Stimulated activated CD8-positive, alpha-beta memory T cell treated with anti-CD3 and anti-CD28 coated beads, Interleukin-7, amount 100 ng/mL, for 1 hour (primary cell): ENCODE measurements at places on chromosomes 1 and 21.

- no peak for DNase-seq
Measured at GRCh38 chr1:39676948-39677548, 5.1 kb upstream of the NT5C1A start.

DNA sequence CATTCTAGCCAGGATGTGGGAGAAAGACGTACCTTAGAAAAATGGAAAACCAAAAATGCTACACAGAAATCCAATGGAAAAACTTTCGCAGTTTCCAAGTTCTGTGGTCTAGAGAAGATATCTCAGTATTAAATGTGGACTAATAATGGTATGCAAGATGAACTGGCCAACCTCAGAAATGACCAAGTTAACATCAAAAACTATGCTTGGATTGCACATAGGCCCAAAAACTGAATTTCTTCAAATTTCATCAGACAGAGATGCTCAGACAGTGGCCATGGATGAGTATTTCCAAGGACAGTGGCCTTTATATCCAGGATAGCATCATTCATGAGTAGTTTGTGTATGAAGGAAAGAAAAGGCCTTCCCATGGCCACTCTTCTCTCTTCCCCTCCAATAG lies 132.2 kb downstream of the TIAM1 start:
- DNase-seq = no peak

GRCh38 chr1:112614460-112615065 lies 4.4 kb downstream of the ST7L start:
- no peak for DNase-seq

DNA sequence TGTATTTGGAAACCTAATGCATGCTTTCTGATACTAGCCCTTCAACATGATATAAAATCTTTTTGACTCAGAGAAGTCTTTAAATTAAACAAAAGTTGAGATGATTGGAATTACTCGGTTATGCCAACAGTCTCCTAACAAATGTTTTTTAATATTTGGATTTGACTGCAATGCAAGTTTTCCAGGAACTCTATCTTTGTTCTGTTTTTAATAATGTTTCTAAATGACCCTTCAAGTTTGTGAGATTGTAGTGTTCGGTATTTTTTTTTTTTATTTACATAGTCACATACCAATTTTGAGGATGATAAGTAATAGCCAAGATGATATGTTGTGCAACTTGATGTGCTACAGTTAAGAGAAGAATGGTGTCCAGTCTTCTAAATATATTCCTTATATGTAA lies 258.0 kb downstream of the FMN2 start:
- no peak for DNase-seq

DNA sequence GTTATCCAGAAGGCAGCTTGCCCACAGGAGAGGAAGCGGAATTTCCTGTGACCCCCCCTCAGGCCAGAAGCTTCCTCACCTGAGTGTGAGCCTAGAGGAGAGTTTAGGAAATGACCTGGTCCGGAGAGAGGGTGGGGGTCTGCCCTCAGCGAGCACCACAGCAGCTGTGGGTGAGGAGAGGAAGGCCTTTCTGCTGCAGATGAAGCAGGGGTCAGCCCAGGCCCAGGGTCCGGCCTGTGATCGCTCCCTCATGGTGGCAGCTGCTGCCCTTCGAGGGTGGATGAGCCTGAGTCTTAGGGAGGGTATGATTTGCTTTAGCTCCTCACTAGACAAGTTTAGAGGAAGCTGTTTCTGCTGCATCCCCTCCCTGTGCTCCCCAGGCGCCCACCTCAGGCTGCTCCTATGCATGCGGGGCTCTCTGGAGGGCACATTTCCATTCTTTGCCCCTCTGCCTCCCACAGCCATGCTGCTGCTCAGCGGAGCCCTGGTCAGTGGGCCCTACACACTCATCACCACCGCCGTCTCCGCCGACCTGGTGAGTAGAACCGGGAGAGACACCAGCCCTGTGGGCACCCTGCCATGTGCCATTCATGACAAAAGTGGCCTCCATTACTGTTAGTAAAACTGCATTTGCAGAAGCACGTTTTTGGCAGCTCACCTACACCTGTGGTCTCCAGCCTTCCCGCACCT lies 53.0 kb downstream of the SLC37A1 start:
- DNase-seq = no peak
